ENCODE measurements at places on chromosomes 5 and 9.

DNA sequence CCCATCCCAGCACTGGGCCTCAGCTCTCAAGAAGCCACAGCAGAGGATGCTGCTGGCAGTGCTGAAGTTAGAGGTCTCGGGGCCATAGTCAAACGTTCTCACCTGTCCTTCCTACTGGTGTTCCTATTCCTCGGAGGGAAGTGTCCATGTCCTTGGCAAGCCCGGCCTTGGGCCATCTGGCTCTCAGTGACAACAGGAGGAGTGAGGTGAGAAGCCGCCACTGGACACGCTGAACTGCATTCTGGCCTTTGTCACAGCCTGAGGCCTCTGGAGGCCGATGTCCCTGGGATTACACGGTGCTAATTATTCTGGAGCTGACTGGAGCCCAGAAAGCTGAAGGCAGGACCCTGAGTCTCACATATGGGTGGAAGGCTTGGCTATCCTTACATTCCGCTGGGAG, 92.5 kb downstream of the OLFM1 start:
- no peak for DNase-seq

DNA sequence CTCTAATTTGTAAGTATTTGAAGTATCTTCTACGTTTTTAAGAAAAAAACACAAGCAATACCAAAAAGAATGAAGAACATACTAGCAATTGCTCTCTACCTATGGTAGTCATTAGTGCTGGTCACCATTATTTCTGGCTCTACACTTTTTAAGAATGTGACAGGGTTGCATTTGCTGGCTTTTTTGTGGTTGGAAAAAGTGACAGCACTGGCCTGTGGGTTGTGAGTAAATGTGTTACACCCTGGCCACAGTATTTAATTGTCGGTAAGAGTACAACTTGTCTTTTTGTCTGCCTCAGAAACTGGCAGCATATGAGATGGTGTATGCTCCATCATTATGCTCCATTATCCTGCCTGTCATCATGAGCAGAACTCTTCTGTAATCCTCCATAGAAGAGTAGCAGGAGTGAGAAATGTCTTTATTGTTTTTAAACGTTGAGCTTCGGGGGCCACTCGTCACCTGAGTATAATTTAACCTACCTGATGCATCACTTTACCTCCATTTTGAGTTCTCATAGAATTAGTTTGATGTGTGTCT, 449.8 kb downstream of the ISL1 start:
- DNase-seq = no peak

DNA sequence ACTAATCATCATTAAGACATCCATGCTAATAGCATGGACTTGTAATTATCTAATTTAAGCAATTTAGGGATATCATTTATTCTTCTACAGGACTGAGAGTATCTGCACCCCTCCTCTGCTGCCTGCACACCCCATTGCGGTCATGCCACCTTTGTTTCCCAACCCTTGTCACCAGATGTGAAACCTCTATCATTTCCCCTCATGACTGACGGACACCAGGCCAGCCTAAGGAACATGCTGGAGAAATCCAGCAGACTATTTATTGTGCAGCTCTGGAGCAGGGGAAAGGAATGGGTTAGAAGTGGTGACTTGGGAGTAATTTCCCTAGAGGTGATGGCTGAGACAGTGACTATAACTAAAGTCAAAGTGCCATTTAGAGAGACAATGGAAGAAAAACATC, 40.7 kb downstream of the UGCG start:
- DNase-seq = no peak

DNA sequence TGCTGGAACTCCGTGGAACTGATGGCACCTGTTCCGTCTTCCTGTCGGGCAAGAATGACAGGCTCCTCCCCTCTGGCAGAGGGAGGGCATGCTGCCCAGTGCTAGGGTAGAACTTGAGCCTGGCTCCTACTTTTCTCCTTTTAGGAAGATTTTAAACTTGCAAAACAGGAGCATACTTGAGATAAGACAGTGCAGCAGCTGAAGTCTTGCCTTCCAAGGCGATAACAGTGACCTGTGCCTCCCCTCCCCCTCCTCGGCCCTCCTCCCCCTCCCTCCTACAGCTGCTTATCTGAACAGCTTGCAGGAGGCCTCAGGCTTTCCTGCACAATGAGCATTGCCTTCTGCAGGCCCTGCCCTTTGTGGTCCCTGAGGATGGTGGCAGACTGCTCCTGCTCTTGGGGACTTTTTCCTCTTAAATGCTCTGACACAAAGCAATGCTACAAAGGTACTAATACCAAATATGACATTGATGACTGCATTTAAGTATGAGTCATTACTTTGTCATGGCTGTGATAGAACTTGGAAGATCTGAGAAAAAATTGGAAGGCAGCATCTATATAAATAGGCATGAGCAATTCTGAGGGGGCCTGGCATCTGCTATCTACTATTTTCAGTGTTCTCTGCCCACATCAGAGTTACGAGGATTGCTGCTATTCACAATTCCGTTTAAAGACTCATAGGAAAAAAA, 2.0 kb downstream of the GADD45G start:
- peak; percentile 56 for DNase-seq

- DNase-seq = peak; percentile 63
Measured at GRCh38 chr5:127959152-127959764, 124.3 kb upstream of the SLC12A2 start.

DNA sequence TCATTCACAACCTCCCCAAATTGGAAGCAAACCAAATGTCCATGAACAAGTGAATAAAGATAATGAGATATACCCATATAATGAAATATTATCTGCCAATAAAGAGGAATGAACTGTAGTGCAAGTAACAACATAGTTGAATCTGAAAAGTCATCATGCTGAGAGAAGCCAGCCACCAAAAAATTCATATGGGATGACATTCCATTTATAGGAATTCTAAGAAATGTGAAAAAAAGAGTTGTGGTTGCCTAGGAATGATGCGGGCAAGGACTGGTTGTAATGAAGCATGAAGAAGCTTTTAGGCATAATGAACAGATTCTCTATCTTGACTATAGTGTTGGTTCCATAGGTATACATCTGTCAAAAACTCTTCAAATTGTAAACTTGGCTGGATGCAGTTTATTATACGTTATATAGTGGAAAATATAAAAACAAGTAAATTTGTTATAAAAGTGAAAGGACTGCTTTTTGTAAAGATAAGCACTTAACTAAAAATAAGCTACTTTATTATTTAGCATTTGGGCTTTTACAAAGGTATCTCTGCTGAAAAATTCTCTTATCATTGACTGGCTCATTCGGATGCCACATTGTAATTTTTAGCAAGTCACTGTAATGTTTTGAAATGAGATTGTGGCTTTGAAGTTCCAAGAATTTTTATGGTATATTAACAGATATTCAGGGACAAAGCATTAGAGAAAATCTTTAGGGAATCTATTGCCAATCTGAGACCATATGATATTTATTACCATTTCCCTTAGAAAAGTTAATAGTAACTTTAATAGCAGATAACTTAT, 21.2 kb upstream of the TTC23L start:
- no peak for DNase-seq

DNA sequence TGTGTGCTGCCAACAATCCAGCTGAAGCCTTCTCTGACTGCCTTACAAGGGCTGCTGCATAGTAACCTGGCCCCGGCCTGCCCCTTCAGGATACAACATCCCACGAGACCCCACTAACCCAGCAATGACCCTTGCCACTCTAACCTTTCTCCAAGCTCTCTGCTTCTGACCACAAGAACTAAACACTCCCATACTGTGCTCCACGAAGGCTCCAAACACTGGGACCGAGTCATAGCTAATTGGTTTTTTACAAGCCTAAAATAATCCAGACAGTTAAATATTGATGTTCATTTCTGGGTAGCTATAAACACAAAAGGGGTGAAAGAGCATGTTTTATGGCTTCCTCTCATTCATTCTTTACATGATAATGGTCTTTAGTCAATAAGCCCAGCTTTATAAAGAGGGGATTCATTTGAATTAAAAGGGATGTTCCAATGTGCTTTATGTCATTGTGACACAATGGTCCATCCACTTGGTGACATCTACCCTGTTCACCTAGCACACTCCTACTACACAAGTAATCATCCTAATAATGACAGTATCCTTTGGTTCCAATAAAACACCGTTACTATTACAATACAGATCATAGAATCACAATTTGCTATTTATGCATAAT, 16.2 kb upstream of the TLE4 start:
- peak; percentile 35 for DNase-seq

DNA sequence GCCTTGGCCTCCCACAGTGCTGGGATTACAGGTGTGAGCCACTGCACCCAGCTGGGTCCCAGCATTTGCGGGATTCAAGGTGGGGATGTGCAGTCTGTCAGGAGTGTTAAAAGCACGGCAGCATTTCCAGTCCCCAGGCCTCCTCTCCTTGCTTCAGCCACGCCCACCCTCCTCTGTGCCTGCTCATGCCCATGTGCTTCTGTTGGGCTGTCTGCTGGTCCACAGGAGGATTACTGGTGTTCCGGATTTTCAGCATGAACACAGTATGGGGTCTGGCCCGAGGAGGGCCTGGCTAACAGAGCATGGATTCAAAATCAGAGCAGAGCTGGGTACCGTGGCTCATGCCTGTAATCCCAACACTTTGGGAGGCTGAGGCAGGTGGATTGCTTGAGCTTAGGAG, 5.5 kb downstream of the ARRDC1 start:
- no peak for DNase-seq

DNA sequence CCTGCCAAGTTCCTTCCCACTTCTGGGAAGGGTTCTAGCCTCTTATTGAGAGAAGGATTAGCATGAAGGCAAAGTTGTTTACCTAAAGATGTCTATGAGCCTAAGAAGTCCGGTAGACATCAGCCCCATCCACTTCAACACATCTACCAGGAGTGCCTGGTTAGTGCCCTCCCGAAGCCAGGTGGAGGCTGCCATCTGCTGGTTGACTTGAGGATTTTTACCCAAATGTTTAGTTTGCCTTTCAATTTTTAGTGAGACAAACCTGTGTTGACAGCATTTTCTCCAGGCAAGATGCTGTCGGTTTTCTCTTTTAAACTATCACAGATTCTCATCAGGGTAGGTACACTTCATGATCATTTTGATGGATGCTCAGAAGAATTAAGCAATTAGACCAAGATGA, 83.6 kb upstream of the TNFSF8 start:
- DNase-seq = peak; percentile 78

- no peak for DNase-seq
Measured at GRCh38 chr5:89105836-89106235, 222.9 kb upstream of the MEF2C start.

- no peak for DNase-seq
Measured at GRCh38 chr5:153463806-153464205, 26.7 kb upstream of the GRIA1 start.

GRCh38 chr9:88319936-88320747, 68.1 kb upstream of the SPIN1 start:
- DNase-seq = no peak

GRCh38 chr5:6736524-6737042, 23.4 kb downstream of the TENT4A start:
- DNase-seq = no peak

- DNase-seq = no peak
Measured at GRCh38 chr9:121455527-121456239, 44.0 kb downstream of the GGTA1 start.

- DNase-seq = no peak
Measured at GRCh38 chr9:105053209-105053652, 125.3 kb upstream of the ABCA1 start.

- no peak for DNase-seq
Measured at GRCh38 chr5:133751421-133751820, 139.1 kb upstream of the FSTL4 start.

GRCh38 chr5:143606043-143606752, 202.7 kb upstream of the NR3C1 start:
- no peak for DNase-seq

GRCh38 chr9:128891321-128892220, 9.6 kb downstream of the LRRC8A start:
- DNase-seq = no peak

GRCh38 chr9:4663956-4664355, 1.9 kb downstream of the PLPP6 start:
- DNase-seq = no peak

DNA sequence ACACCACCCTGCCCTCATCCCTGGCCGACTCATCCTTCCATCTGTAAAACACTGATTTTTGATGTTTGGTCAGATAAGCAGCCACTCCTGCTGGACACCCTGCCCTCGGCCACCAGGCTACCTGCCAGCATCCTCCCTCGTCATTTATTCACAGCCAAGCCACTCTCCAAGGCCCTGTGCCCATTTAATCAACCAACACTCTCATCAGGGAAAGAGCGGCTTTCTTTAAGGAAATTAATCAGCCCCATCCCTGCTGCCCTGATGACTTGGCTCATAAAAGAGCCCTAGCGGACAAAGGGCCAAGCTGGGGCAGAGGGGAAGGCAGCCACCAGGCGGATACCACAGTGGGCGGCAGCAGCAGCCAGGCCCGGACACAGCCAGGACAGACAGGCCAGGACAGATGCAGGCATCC, 52.4 kb downstream of the GOLM1 start:
- no peak for DNase-seq

DNA sequence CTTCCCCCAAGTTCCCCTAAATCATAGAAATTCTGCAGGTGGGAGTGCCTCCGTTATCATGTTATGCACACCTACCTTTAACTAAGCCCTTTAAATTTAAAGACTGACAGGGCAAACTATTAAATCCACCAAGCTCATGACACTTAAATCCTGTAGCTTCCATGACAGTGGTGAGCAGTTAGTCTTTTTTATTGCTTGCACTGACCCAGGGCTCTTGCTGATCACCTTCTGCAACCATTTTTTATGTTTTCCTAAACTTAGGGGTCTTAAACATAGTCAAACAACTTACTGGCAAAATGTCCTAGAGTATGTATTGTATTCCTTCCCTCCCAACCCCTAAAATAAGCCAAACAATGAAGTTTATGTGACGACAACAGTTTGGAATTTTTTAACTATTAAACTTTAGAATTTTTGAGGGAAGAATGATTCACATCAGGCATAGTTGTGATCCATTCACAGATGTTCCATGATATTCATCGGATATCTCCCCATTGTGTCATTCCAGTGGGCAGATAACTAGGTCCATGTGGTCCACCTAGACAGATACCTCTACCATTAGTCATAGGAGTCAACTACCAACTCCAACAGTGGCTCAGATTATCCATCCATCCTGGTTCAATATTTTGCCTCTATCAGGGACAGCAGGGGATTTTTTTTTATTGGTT, 283.1 kb downstream of the ADAMTS6 start:
- no peak for DNase-seq

DNA sequence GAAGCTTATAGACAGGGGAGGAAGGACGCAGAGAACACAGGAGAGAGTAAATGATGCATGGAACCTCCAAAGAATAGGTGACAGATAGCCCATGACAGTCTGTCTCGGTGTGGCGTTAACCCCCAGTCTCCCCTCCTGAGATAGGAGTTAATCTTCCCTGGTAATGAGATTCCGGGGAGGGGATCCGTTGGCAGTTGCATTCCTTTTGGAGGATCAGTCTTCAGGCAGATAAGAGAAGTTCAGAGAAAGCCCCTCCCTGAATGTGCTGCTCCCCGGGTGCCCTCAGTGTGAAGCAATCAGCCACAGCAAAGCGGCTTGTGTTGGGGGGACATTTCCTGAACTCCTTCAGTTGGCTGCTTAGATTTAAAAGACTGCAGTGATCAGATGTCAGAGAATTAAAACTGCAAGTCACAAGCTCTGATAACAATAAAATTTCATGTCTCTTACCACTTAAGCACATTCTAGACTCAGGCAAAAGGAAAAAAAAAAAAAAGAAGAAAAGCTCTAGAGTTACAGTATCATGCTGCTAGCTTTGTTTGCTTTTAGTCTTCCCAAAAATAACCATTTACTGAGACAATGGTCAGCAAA, 121.1 kb downstream of the EGFLAM start:
- no peak for DNase-seq
